ENCODE measurements at places on chromosomes 13 and 19.
A peak's percentile ranks its signal among the peaks of the same experiment; 100 is the strongest.

- peaks cover 20% of the 10 kb centered on the region for H3K4me1 ChIP-seq
- H3K27me3 ChIP-seq, result no peaks in the 10 kb centered on the region
- H3K36me3 ChIP-seq, result no peaks in the 10 kb centered on the region
- no peak overlapping the region for H3K27ac ChIP-seq
- no peak overlapping the region for H3K4me3 ChIP-seq
- no peak for DNase-seq
These were observed 5.5 kb downstream of the LILRA5 start for GRCh38 chr19:54307389-54308020.

DNA sequence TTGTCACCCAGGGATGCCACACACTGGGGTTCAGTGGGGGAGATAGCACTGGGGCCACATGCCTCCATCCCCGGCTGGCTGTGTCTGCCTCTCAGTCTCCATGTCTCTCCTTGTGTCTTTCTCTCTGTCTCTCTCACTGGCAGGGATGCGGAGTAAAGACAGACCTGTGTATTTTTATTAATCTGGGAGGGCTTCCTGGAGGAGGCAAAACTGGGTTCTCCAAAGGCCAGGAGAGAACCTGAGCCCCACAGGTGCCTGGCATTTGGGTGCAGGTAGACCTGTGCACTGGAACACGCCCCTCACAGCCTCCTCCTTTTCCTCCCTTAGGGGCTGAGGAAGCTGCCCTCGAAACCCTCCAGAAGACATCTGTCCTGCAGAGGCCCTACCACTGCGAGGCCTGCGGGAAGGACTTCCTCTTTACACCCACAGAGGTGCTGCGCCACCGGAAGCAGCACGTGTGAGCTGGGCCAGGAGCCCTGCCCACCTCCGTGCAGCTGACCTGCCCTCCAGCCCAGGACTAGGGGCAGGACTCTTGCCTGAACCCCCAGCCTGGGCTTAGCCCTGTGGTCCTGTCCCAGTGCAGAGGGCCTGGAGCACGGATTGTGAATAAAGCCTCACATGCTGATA lies 32.7 kb downstream of the DHX34 start:
- H3K27ac ChIP-seq, result peak overlapping the region; percentile 24
- no peak overlapping the region for H3K4me3 ChIP-seq
- no peaks in the 10 kb centered on the region for H3K27me3 ChIP-seq
- peak; percentile 14 for DNase-seq

GRCh38 chr13:51714663-51715168 lies 89.2 kb downstream of the DHRS12 start:
- DNase-seq, result no peak
- H3K4me1 ChIP-seq, result no peaks in the 10 kb centered on the region
- H3K27ac ChIP-seq, result no peak overlapping the region
- H3K4me3 ChIP-seq, result no peak overlapping the region

DNA sequence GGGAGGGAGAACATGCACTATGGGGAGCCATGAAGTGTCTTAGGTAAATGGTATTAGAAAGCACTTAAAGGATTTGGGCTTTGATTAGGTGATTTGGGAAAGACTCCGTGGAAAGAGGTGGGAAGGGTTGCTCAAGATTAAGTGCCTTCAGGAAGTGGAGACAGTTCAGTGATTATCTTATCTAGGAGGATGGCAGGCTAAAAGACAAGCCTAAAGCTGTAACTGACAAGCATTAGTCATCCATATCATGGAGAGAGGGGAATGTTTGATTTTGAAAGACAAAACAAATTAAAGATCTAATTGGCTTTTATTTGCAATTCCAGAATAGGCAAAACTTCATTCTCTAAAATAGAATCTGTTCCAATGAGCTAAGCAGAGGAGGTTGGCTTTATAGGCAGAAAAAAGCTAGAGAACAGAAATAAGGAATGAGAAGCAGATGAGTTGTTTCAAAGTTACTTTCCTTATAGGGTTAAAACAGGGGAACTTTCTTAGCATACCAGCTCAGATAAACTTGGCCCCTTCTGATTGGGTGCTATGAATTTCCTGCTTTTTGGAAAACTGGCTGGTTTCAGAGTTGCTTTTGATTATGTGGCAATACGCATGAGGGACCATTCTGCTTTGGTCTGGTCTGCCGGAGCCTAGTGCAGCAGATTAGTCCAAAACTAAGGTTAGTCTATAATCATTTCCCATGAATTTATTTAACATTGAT lies 1.8 kb upstream of the DIAPH3 start:
- H3K36me3 ChIP-seq, result no peaks in the 10 kb centered on the region
- no peak for DNase-seq
- H3K27me3 ChIP-seq, result no peaks in the 10 kb centered on the region

GRCh38 chr19:7072541-7072940 lies 3.0 kb downstream of the ZNF557 start:
- no peak overlapping the region for H3K4me3 ChIP-seq
- peaks cover 53% of the 10 kb centered on the region for H3K36me3 ChIP-seq
- DNase-seq, result no peak
